ENCODE measurements at places on chromosomes 7 and 10. TPM values are rescaled to one million over a fixed set of nuclear protein-coding genes. Genes with fewer than 3 reads are reported as not detected.

The SMKR1 gene
- 6.6 TPM for total RNA-seq

The SPDYE9 gene
- not detected for total RNA-seq

The ATOH7 gene
- total RNA-seq, result 1.6 TPM

The TMEM273 gene
- 13.3 TPM for total RNA-seq

The IFIT2 gene
- total RNA-seq, result 12.6 TPM

The MPP7 gene
- total RNA-seq, result 18.7 TPM

The KIAA1549 gene
- 20.6 TPM for total RNA-seq

Measured in dorsolateral prefrontal cortex (tissue), 122 donors.